SJCRH30 (cell line): ENCODE measurements at places on chromosomes 5 and 9.

DNA sequence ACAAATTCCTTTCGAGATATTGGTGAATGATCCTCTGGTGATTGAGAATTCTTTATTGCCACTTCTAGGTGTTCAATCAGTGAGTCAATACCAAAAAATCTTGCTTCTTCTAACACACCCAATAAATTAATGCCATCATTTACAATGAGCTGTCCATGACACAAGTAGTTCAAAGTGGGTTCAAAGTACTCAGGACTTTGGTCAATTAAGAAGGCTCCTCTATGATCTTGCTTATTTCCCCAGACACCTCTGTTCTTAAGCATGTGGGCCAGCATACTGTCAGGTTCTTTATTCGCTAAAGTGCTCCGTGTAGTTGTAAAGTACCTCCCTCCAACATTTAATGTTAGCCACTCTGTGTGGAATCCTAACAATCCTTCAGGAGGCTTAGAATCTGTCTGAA lies 127.1 kb downstream of the WDR70 start:
- DNase-seq, result no peak

DNA sequence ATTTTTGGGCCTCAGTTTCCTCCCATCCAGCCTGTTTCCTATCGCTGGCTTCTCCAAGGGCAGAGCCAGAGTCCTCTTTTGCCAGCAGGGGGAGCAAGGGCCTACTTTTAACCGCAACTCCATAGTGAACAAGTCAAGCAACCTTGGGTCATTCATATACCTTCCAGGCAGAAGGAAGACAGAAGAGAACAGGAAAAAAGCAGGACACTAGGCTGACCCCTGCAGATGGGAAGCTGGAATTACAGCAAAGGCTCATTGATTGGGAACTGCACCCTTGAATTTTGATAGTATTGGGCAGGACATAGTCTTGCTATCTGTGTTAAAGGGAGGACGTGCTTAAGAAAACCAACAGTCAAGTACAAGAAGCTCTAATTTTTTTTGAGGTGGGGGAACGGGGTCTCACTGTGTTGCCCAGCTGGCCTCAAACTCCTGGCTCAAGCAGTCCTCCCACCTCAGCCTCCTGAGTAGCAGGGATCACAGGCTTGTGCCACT lies 30.1 kb downstream of the QRFP start:
- DNase-seq, result peak; percentile 96

- DNase-seq, result peak; percentile 87
These were observed 35.7 kb upstream of the SLC36A2 start for GRCh38 chr5:151383011-151383410.

DNA sequence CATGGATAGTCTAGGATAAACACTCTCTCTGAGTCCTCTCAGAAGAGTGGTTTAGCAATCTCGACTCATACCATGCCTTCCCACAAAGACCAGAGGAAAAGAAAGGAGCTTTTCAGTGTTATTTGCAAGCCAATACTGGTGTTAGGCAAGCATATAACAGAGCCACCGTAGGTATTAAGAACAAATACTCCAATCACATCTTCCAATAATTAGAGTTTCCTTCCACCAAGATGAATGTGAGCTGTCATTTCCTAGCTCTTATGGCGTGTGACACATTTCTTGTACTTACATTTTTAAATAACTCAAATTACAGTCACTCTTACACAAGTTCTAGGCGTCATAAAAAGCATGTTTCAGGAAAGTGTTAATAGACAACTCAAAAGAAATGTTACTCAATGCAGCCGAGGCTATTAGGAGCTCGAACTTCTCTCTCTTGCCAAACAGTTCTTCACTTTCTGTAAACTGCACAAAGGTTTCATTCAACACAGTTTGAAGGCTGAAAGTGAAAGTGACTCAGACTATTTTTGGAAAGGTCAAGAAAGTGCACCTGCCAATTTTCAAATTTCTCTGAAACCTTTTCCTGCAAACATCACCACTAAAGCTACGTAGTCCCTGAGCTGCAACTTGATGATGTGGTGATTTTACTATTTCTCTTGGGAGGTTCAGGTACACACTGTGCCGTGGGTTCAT lies 153.8 kb downstream of the AUH start:
- DNase-seq, result no peak

GRCh38 chr9:71518045-71518827 lies 250.1 kb downstream of the CEMIP2 start:
- DNase-seq, result peak; percentile 9

DNA sequence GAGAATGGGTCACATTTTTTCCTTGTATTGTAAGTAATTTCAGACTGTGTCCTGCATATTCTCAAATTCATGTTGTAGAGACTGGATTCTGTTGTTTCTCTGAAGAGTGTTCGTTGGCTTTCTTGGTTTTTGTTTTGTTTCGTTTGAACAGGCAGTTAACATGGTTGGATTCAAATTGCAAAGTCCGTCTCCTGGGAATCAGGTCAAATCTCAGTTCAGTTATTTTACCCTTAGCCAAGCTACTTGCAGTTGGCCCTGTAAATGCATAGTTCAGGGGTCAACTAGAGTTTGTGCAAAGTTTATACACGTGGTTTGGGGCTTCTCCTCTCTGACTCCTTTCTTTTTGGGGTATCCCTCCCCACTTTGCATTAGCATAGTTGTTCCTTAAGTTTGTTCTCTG lies 21.7 kb upstream of the FBXW11 start:
- no peak for DNase-seq

GRCh38 chr5:73957397-73958001 lies 331.5 kb downstream of the ARHGEF28 start:
- DNase-seq, result no peak

DNA sequence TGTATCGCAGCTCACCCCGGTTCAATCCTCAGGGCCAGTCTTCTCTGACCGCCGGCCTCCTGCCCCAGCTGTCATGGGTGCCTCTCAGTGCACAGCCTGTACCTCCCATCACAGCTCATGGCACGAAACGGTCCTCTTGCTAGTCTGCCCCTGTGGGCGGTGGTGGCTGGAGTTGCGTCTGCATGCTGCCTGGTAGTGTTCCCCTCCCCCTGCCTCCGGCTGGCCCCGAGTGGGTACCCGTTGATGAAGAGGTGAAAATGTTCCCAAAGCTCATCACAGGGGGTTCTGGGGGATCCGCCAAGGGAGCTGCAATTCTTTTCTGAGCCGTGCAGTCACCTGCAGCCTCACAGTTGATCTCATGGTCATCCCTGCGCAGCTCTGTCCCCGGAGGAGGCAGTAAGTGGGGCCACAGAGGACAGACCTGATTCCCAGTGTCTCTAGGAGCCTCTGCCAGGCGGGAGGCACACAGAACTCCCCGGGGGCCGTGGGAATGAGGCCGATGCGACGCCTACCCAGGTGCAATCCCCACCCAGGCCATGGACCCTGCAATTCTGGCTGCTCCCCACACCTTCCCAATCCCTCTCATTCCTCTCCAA lies 34.7 kb upstream of the FIBCD1 start:
- no peak for DNase-seq

DNA sequence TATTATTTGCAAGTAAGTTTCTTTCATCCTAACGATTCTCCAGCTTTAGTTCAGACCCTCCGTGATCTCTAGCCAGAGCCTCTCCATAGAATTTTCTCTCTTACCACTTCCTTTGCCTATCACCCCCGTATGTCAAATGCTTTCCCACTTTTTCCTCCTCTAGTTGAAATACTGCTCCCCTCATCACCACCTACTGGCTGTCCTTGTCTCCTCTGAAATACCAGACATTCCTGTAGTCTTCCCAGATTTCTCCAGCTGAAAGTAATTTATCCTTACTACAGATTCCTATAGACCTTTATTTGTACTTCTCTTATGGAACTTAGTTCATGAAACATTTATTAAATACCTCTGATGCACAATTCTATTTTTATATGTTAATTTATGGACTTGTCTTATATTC lies 36.0 kb upstream of the GLIPR2 start:
- no peak for DNase-seq

DNA sequence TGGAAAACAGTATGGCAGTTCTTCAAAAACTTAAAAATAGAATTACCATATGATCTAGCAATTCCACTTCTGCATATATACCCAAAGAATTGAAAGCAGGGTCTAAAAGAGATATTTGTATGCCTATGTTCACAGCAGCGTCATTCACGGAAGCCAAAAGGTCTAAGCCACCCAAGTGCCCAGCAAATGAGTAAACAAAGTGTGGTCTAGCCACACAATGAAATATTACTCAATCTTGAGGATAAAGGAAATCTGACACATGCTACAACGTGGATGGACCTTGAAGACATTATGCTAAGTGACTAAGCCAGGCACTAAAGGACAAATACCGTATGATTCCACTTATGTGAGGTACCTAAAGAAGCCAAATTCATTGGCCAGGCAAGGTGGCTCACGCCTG lies 11.1 kb upstream of the MED27 start:
- no peak for DNase-seq
